Activated naive CD4-positive, alpha-beta T cell treated with anti-CD3 and anti-CD28 coated beads, Interleukin-2, amount 10 ng/mL, durations not matched to agents 7 days and 5 days (primary cell): ENCODE measurements at places on chromosomes 7 and 10.
A peak's percentile ranks its signal among the peaks of the same experiment; 100 is the strongest.

DNA sequence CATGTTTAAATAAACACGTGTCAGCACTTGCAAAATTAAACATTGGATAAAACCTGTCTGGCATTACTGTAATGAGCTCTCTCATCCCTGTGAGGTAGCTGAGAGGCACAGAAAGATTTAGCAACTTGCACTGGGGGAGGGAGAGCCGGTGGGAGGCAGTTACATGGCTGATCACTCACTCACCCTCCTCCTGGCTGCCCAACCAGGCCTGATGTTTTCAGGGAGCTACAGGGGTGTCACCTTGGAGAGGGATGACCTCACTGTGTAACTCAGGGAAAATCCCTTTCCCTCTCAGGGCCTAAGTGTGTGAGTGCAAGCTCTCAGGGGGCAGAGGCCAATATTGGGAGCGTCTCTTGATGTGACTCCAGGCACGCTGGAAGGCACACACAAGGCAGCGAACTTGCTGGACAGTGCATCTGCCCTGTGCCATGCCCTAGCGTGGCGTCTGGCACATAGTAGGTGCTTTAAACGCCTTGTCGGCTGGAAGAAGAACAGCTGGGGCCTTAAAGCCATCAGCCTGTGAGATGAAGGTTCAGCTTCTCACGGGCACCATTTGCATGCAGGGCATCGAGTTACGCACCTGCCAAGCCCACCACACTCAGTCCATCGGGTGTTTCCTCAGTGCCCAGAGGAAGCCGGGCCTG is 51.1 kb downstream of the ELFN1 start:
- no peaks in the 10 kb centered on the region for H3K4me1 ChIP-seq
- peaks cover 21% of the 10 kb centered on the region for H3K27me3 ChIP-seq
- no peak overlapping the region for H3K4me3 ChIP-seq
- H3K36me3 ChIP-seq, result no peaks in the 10 kb centered on the region

- H3K27ac ChIP-seq, result no peak overlapping the region
- peaks cover 2% of the 10 kb centered on the region for H3K36me3 ChIP-seq
- H3K27me3 ChIP-seq, result no peaks in the 10 kb centered on the region
- no peaks in the 10 kb centered on the region for H3K4me1 ChIP-seq
- no peak for DNase-seq
Observed at GRCh38 chr7:105278973-105279687, 109.6 kb downstream of the SRPK2 start.

GRCh38 chr7:44103923-44104859 is at the start of gene AEBP1:
Gene AEBP1 (plus strand): TSS chr7:44104345. CDS start chr7:44104666, 321 bp downstream.
- DNase-seq, result peak; percentile 53
- peak within 1 kb of the TSS; percentile 47 for H3K4me3 ChIP-seq
- H3K27ac ChIP-seq, result no peak within 1 kb of the TSS
- peaks cover 61% of the 10 kb centered on the region for H3K27me3 ChIP-seq
- peaks cover 3% of the 10 kb centered on the region for H3K4me1 ChIP-seq

GRCh38 chr10:15433850-15434537 is 62.9 kb upstream of the FAM171A1 start:
- H3K27me3 ChIP-seq, result peaks cover 11% of the 10 kb centered on the region
- peak overlapping the region; percentile 39 for H3K4me3 ChIP-seq
- no peaks in the 10 kb centered on the region for H3K36me3 ChIP-seq
- H3K4me1 ChIP-seq, result peaks cover 2% of the 10 kb centered on the region
- H3K27ac ChIP-seq, result no peak overlapping the region

- DNase-seq, result no peak
- peak overlapping the region; percentile 11 for H3K27ac ChIP-seq
- peaks cover 59% of the 10 kb centered on the region for H3K4me1 ChIP-seq
- H3K36me3 ChIP-seq, result peaks cover 5% of the 10 kb centered on the region
Observed at GRCh38 chr7:128937271-128937646, 468 bp upstream of the IRF5 start.

GRCh38 chr10:101046332-101047238 is 15.2 kb upstream of the KAZALD1 start:
- no peak overlapping the region for H3K27ac ChIP-seq
- H3K36me3 ChIP-seq, result peaks cover 1% of the 10 kb centered on the region
- no peak for DNase-seq
- H3K4me3 ChIP-seq, result no peak overlapping the region
- H3K4me1 ChIP-seq, result peaks cover 46% of the 10 kb centered on the region
- peaks cover 80% of the 10 kb centered on the region for H3K27me3 ChIP-seq

GRCh38 chr7:151245360-151246101 is 3.0 kb downstream of the SMARCD3 start:
- peaks cover 60% of the 10 kb centered on the region for H3K27me3 ChIP-seq
- DNase-seq, result peak; percentile 78
- peak overlapping the region; percentile 41 for H3K4me3 ChIP-seq

DNA sequence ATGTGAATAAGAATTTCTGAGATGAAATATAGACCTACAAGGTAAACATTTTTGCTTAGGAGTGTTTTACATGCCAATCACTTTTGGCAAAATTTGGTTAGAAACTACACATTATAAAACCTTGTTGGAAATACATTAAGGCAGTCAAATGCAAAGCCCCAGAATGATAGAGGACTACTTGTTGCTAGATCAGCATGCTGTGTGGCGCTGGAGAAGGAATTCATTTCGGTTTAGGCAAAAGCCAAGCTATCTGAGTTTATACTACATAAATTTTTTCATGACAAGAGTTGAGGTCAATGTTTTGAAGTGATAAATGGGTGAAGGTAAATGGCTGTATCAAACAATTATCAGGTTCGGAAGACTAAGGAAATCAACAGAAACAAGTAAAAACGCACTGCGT is 2.3 kb downstream of the BMPER start:
- no peaks in the 10 kb centered on the region for H3K36me3 ChIP-seq
- peaks cover 44% of the 10 kb centered on the region for H3K27me3 ChIP-seq
- DNase-seq, result no peak

DNA sequence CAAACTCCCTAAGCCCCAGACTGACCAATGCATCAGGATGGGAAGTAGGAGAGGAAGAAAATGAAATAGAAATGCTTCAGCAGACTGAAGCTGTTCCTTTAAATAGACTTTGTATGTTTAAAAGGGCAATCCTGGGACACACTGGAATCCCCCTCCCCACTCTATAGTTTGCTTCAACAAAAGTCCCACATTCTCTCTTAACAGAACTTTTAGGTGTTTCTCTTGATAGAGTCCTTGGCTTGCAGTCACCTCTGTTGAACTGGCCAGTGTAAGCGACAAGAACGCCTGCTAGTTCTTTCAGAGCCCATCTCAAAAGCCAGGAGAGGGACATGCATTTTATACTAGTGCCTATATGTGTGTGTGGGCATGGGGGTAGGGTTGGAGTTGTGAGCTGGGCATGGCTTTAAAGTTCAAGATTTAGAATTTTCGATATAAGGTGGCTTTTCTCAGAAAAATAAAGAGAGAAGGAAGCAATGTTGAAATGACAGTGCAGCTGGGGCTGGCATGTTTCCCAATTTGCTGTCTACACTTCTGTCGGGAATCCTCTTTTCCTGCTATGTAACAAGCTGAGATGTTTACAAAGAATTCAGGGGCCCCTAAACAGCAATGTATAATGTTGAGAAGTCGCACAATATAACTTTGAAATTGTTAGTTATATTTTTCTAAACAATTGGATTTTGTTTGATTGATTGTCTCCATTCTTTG is 2.1 kb downstream of the TBX20 start:
- DNase-seq, result no peak
- peaks cover 12% of the 10 kb centered on the region for H3K36me3 ChIP-seq
- H3K27me3 ChIP-seq, result peaks cover 91% of the 10 kb centered on the region
- peaks cover 28% of the 10 kb centered on the region for H3K4me1 ChIP-seq
